Nephron progenitor cell (in vitro differentiated cells): ENCODE measurements at places on chromosomes 1 and 21.

DNA sequence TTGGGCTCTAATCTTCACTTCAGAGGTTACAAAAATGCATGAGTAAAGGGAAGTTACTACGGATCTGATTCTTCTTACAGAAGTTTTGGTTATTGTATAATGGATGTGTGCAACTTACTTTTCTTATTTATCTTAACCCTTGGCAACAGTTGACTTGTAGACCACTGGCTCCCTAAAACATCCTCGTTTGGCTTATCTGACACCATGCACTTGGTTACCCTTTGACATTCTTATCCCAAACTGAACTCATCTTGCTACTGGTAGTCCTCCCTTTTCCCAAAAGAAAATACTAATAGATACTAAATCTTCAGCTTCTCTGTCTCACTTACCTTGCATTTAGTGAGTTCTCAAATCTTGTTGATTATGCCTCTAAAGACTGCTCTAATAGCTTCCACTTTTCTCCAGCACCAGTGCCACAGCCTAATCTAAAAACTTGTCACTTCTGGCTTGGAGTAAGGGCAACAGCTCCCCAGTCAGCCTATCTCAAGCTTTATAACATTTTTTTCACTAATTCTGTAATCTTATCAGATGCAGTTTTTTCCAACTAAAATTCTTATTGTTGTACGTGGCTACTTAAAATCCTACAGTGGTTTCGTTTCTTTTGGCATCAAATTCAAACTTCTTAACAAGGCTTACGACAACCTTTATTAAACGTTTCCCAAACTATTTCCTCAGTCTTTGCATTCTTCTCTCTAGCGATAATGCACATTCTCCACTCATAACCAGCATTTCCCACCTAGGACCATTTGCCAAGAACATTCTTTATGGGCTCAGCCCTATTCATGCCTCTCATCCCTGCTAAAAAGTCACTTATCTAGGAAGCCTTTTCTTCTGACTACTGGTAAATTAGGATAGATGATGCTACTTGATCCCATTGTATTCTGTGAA is 204.2 kb downstream of the KCNT2 start:
- DNase-seq, result no peak

- DNase-seq, result peak; percentile 67
Measured at GRCh38 chr1:115839029-115839678, 1.8 kb downstream of the NHLH2 start.

GRCh38 chr1:4137621-4138415 is 237.7 kb upstream of the C1orf174 start:
- peak; percentile 25 for DNase-seq

DNA sequence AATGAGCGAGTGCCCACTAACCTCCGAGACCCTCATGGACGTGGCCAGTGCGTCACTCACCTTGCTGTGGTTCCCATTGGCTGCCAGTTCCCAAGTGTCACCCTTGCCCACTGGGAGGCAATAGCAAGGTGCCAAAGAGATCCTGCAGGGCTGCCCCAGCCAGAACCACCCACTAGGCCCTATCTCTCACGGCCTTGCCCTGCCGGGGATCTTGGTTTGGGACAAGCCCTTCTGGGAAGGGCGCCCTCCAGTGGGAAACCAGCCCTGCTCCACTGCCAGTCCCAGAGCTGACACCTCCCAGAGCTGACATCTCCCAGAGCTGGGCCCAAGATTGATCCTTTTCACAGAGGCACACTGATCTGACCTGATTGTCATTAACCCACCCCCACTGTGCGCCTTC is 2.1 kb upstream of the SELENON start:
- DNase-seq, result peak; percentile 52

DNA sequence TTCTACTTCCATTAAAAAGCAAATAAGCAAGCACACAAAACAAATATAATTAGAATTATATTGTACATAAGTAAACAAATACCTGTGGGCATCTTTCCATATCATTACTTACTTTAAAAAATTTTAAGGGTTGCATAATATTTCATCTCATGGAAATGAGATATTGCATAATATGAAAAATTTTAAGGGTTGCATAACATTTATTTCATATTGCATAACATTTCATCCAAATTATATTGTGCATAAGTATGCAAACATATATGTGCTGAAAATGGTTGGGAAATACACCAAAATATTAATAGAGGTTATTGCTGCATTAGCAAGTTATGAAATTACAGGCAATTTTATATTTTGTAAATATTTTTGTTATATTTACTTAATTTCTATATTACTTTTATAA is 213.7 kb downstream of the KCNH1 start:
- no peak for DNase-seq

DNA sequence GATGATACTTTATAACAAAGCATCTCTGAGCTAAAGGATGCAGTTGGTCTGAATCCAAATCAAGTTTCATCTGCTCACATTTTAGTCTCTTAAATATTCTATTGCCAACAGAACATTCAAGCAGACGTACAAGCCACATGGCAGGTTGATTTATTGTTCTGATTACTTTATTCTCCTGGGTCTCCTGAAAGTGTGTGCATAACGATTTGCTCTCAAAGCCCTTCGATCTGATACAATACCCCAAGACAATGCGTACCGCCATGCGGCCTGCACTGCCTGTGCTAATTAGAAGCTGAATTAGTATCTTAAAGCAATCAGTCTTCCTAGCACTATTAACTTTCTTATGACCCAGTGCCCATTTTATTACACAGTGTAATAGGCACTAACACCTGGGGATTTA is 56.9 kb downstream of the FHAD1 start:
- no peak for DNase-seq
